ENCODE measurements at places on chromosomes 11 and 22.
A peak's percentile ranks its signal among the peaks of the same experiment; 100 is the strongest.

DNA sequence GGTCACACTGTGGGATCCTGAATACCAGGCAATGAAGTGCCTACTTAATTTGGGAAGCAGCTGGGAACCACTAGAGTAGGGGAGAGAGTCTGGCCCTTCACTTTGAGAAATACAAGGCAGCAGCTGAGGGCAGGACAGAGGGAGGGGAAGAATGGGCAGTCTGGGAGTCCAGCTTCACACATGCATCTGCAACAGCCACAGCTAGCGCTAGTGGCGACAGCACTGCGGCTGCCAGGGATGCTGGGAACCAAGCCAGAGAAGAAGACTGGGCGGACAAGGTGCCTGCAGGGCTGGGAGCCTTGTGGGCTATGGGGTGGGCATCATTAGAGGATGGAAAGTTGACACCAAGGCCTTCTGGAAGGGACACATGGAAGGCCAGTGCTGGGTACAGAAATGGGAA lies 15.8 kb downstream of the SCUBE2 start:
- no peak for DNase-seq

GRCh38 chr11:47355283-47356128 lies 3.0 kb upstream of the MYBPC3 start:
- peak; percentile 76 for DNase-seq

- DNase-seq, result no peak
Observed at GRCh38 chr11:66924272-66924671, 33.9 kb downstream of the PC start.

GRCh38 chr11:94849839-94850238 lies 81.7 kb downstream of the AMOTL1 start:
- DNase-seq, result no peak

- no peak for DNase-seq
Observed at GRCh38 chr11:43898574-43898973, 17.9 kb downstream of the ALKBH3 start.

- DNase-seq, result no peak
Observed at GRCh38 chr11:708511-708910, 2.5 kb downstream of the EPS8L2 start.

DNA sequence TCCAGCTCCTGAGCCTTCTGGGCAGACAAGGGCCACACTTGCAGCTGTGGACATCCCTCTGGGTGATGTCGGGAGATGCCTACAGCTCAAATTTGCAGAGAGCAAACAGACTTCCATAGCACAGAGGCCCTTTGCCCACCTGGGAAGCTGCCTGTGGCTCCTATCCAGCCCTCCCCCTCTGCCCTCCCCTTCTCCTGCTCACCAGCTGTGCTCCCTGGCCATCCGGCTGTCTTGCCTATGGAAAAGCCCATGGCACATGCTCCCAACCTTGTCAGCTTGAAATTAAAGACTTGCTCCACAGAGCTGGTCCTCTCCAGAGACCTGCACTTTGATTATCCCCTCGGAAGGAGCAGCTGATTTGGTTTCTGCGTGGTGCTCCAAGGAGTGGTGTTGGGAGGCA lies 118.9 kb upstream of the NECTIN1 start:
- no peak for DNase-seq

- DNase-seq, result no peak
Observed at GRCh38 chr11:122601141-122602125, 54.1 kb upstream of the UBASH3B start.

Data from activated CD4-positive, alpha-beta T cell treated with anti-CD3 and anti-CD28 coated beads, Interleukin-2, amount 10 ng/mL, durations not matched to agents 24 days and 14 days (primary cell).